ENCODE measurements at places on chromosomes 7 and 10.

DNA sequence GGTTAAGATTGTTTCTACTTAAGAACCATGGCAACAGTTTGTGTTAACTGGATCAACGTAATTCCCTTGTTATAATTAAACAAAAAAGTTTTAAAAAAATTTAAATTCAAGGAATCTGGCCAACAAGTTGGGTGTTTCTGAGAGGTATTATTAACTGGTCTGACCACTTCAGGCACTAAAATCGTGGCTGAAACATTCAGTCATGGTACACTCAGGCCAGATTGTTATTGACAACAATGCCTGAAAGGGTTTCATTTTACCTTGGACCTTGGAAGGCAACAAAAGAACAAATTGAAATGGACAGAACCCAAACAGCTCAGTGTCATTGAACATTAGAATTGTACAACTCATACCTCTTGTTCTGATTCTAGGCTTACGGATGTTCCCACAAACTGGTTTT lies 103.3 kb upstream of the ARMC3 start:
- DNase-seq = no peak

GRCh38 chr10:3525832-3526449 lies 259.1 kb downstream of the KLF6 start:
- DNase-seq = no peak

- no peak for DNase-seq
Measured at GRCh38 chr7:45221896-45222604, 64.5 kb downstream of the RAMP3 start.

- DNase-seq = no peak
Measured at GRCh38 chr10:28875549-28876081, 198.3 kb downstream of the BAMBI start.

- DNase-seq = no peak
Measured at GRCh38 chr10:107064075-107064474, 100.4 kb downstream of the SORCS1 start.

DNA sequence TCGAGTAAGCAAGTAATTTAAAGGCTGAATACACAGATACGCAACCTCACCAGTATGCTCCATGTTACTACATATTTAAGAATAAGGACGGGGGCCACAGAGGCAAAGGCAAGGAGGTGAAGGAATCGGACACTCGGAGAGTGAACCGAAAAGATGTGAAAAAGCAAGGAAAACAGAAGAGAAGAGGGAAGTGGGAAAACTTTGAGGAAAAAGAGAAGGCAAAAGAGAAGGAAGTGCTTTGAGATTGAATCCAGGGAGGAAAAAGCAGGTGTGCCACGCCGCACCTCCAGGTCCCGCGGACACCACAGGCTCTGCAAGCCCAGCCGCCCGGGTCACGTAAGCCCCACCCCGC lies 367 bp upstream of the AVL9 start:
- no peak for DNase-seq

DNA sequence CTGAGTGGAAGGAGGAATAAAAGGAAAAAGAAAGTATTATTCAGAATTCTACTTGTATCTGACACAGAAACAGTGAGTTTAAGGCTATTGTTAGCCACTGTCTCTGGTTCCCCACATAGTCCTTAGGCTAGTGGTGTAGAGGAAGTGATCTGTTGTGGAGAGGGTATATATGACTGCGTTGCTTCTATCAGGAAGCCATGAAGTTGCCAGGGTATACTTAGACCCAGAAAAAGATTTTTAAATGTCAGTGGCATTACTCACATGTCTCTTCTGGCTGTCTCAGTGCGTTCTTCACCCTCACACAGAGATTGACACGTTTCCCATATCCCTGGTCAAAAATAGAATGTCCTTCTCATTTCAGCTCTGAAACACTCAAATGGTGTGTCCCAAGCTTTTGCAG lies 72.7 kb downstream of the SEM1 start:
- no peak for DNase-seq

DNA sequence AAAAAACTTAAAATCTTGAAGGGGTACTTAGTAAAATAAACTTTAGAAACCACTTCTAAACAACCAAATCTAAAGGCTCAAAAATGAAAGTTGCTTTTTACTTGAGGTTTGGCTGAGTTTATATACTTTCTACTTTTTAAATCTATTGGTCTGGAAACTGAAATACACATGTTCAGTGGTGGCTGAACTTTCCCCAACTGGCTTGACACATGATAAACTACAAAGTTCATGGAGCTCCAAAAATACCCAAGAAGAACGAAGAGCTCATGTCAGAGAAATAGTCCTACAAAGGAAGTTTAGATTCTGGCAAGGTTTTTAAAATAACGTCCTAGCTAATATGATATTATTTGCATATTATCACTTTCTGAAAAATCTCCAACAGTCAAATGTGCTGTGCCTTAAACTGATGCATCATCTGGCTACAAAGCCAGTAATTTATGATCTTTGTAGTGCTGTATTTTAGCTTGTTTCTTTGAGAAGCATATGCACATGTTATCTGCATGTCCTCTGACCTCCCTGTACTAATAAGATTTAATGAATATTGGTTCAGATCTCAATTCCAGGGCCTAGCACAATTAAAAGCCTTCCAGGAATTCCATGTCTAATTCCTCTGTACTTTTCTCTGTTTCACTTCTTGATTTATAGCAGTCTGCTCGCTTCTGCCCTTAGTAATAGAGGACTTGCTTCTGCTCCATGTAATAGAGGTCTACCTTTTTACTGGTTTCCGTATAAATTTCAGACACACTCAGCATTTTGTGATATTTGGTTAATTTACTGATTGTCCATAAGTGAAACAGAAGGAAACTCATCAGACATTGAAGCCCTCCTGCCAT lies 28.2 kb downstream of the SEMA3C start:
- DNase-seq = peak; percentile 51

- DNase-seq = no peak
Measured at GRCh38 chr10:43576062-43576461, 1.6 kb upstream of the ZNF239 start.

- DNase-seq = no peak
Measured at GRCh38 chr10:112000466-112000865, 183.1 kb downstream of the GPAM start.

GRCh38 chr7:110534241-110534931 lies 556.5 kb upstream of the LRRN3 start:
- no peak for DNase-seq

DNA sequence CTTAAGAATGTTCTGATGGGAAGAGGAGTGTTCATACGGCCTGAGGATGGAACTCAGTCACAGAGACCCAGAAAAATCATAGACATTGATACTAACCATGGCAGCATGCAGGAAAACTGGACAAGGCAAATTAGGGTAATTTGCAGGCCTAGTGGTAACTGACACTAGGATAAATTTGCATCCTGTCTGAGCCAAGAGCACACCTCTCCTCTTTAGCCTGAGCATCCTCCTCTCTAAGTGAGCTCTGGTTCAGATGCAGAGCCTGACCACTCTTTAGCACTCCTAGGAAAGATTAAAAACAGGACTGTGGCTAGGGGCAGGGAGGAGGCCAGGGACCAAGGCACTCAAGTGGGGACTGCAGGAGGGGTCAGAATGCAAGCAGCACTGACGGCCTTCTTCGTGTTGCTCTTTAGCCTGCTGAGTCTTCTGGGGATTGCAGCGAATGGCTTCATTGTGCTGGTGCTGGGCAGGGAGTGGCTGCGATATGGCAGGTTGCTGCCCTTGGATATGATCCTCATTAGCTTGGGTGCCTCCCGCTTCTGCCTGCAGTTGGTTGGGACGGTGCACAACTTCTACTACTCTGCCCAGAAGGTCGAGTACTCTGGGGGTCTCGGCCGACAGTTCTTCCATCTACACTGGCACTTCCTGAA lies at the start of gene TAS2R41:
TAS2R41 (plus strand) TSS at position 373 of the 650 bp plus-strand sequence; CDS start at position 373, 0 bp downstream.
- DNase-seq = no peak

DNA sequence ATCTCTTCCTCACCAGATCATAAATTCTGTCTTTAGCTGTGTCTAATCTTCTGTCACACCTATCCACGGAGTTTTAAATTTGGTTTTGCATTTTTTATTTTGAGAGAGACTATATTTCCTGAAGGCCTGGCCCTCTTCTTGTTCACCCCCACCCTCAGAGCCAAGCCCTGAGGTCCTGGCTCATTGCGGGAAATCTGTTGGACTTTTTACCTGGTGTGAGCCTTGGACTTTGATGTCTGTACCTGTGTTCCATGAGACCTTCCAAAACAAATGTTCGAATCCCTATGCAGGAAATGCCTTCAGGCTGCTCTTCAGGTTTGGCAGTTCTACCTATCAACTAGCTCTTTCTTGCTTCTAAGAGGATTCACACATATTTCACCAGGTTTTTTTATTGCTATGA lies 175.2 kb upstream of the GRB10 start:
- DNase-seq = no peak

- no peak for DNase-seq
Measured at GRCh38 chr7:142873281-142873784, 12.2 kb downstream of the TRPV6 start.

- no peak for DNase-seq
Measured at GRCh38 chr10:96656839-96657238, 63.5 kb downstream of the PIK3AP1 start.

- DNase-seq = no peak
Measured at GRCh38 chr7:43313628-43314378, 201.4 kb downstream of the HECW1 start.

GRCh38 chr10:113326160-113327111 lies 226.4 kb upstream of the HABP2 start:
- DNase-seq = no peak

GRCh38 chr7:151808400-151809145 lies 68.3 kb downstream of the PRKAG2 start:
- DNase-seq = peak; percentile 63

GRCh38 chr7:300546-301290 lies 10.7 kb downstream of the FOXL3 start:
- no peak for DNase-seq

GRCh38 chr10:31123946-31124345 lies 92.3 kb upstream of the ZNF438 start:
- no peak for DNase-seq

DNA sequence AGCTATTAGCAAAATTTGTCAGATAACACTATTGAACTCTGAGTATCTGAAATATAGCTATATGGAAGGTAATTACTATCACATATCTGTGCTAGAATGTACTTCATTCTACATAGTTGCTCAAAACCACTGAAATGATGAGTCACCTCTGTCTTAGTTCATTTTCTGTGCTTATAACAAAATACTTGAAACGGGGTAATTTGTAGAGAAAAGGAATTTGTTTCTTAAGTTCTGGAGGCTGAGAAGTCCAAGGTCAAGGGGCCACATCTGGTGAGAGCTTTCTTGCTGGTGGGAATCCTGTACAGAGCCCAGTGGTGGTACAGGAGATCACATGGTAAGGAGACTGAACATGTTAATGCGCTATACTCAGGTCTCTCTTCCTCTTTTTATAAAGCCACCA lies 41.9 kb upstream of the TNKS2 start:
- DNase-seq = no peak

DNA sequence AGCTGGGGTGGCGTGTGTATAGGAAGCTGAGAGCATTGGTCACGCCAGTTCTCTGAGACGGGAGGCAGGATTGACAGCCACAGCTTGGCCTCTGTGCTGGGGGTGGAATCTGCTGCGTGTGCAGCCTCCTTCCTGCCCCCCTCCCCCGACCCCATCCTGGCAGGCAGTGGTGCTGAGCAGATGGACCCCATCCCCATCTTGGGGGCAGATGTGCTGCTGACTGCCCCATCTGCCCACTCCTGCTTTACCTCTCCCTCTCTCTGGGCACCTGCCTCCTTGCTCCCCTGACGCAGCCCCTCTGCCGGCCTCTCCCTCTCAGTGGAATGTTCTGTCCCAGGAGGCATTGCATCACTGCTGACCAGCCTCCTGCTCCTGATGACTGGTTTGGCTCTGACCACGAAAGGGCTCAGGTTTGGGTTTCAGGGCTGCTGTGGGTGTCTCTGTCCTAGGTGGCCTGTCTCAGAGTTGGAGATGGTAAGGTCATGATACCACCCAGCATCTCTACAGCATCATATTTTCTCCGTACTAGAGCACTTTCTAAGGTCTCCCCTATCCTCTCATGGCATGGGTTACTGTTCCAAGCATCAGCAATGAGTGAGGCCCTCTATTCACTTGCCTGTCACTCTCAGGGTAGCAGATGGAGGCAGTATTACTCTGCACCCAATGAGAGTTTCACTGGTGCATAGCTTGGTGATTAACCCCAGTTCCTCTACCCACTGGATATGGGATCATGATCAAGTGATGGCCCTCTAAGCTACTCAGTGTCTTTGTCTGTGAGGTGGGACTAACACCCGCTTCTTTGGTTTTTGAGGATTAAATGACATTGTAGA lies 81.9 kb downstream of the RBM20 start:
- DNase-seq = peak; percentile 64

DNA sequence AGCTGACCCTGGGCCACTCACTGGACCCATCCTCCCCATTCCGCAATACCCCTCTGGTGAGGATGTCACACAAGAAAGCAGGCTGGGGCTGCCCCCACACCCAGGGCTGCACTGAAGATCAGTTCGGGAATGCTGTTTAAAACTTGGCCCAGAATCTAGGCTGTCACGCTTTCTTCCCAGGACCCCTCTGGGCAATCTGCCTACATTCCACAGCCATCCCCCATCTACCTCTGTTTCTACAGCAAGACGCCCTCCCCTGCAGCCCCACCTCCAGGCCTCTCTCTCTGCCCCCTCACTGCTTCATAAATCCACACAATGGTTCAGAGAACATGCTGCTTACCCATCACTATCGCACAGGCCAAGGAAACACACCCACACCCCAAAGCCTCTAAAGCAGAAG lies 36.1 kb downstream of the XPNPEP1 start:
- DNase-seq = peak; percentile 88

DNA sequence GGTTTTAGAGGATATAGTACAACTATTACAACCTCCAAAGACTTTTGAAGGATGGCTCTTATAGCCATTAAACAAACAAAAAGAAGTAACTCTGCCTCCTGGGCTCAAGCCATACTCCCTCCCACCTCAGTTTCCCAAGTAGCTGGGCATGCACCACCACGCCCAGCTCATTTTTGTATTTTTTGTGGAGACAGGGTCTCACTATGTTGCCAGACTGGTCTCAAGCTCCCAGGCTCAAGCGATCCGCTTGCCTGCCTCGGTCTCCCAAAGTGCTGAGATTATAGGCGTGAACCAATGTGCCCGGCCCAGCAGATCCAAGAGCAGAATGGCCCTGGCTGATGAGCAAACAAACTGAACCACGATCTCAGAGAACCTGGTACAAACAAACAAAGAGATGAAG lies 16.0 kb downstream of the NANOS1 start:
- no peak for DNase-seq

DNA sequence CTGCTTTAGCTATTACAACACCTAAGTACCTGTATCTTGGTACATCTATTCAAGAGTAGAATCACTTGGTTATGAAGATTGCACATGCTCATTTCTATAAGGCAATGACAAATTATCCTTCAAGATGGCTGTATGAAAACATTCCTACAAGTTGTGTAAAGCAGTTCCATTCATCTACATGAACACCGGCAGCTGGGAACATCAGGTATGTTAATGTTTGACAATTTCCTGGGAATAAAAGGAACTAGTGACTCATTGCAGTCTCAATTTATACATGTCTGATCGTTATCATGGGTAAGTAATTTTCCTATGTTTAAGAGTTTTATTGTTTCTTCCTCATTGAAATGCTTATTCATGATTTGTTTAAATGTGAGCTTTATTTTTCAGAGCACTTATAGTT lies 203.2 kb upstream of the SEMA3E start:
- DNase-seq = no peak
